NCI-H748 treated with DMSO at 0.1 percent for 48 hours (cell line): ENCODE measurements at places on chromosomes 2 and 18.

DNA sequence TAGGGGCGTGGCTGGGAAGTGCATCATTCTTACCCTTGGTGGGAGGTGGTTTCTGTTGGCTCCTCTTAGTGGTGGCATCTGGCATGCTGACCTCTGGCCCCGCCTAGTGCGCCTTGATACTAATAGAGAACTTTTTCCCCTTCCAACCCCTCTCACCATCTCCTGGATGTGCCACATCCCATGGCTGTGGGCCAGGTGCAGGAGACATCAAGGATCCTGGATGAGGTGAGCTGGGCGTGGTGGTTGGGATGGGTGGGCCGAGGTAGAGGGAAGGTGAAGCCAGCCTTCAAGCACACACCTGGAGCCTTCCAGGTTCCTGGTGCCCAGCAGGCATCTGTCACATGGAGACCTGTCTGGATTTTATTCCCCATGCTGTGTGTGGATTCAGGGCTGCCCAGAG, 149.2 kb downstream of the DYSF start:
- DNase-seq: no peak

- DNase-seq: no peak
These were observed 204.1 kb downstream of the TWIST2 start for GRCh38 chr2:239051891-239052445.

DNA sequence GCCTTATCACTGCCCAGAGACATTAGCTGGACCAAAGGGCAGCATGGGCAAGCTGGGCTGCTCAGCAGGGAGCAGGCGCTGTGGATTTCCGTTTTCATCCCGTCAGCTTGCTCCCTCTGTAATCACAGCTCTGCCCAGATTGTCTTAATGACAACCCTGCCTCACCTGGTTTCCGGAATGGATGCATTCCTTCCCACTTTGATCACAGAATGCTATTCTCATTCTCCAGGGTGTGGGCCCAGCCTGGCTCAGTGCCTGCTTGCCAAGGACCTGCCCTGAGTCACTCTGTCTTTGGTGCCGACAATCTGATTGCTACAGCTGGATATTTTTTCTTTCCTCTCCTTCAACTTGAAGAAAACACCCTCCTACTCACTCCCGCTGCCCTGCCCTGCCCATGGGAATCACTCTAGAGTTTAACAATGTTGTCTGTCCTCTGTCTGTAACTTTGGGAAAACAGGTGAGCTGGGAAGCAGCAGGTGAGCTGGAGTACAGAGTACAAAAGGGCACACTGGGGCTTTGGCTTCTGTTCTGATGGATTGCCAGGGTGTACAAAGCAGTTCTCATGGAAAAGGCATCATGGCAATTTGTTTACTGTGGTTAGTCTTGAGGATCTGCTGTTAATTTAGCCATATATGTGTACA, 27.2 kb upstream of the FAM136A start:
- no peak for DNase-seq

GRCh38 chr2:119160361-119160990, 1.9 kb upstream of the C1QL2 start:
- DNase-seq: no peak

- DNase-seq: no peak
These were observed 60.1 kb upstream of the CD28 start for GRCh38 chr2:203646266-203646864.

- no peak for DNase-seq
These were observed 570.2 kb upstream of the TNP1 start for GRCh38 chr2:217429981-217430500.

DNA sequence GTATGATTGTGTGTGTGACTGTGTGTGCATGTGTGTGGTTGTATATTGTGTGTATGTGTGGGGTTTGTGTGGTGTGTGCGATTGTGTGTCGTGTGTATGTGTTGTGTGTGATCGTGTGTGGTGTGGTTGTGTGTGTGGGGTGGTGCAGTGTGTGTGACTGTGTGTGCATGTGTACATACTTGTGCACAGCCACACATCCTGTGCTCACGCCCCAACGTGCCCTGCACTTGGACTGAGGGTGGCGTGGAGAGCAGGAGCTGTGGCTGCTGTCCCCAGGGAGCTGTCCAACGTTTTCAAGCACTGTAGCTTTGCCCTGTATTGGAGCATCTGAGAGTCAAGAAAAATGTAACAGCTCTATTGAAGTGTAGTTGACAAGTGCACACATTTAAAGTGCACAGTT, 243.2 kb upstream of the HDAC4 start:
- DNase-seq: no peak

GRCh38 chr2:147260241-147260640, 584.6 kb upstream of the ACVR2A start:
- no peak for DNase-seq

DNA sequence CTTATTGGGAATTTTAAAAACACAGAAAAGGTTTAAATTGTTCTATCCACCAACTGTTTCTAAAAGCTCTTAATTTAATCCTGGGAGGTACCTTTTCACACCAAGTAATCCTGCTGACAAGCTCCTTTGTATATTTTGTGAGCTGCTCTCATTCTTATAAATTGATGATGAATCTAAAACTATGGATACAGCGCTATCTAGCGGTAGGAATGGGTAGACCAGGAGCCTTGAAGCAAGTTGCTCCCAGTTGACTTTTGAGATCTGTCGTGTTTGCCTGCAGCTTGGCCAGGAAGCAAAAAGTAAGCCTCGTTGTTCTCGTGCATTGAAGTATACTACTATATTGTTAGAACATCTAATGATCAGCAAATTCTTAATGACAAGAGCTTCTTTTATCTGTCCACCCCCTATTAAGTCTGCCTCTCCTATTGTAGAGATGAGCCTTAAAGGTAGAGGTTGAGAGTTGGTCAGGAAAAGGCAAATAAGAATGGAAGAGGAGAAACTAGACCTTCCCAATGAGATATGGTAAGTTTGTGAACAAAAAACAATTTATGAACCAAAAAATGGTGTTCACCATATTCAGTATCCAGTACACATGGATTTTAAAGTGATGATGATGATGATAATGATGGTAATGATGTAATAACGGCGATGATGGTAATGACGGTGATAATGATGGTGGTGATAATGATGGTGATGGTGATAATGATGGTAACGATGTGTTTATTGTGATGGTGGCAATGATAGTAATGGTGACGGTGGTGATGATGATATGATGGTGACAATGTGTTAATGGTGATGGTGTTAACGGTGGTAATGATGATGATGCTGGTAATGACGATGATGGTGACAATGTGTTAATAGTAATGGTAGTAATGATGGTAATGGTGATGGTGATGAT, 212.1 kb upstream of the NCKAP5 start:
- DNase-seq: peak; percentile 42
